ENCODE measurements at places on chromosomes 11 and 22.

- H3K36me3 ChIP-seq: no peaks in the 10 kb centered on the region
- no peak for DNase-seq
- H3K4me3 ChIP-seq: no peak overlapping the region
- H3K27me3 ChIP-seq: no peaks in the 10 kb centered on the region
- H3K27ac ChIP-seq: no peak overlapping the region
Measured at GRCh38 chr11:126791446-126791845, 209.1 kb downstream of the KIRREL3 start.

DNA sequence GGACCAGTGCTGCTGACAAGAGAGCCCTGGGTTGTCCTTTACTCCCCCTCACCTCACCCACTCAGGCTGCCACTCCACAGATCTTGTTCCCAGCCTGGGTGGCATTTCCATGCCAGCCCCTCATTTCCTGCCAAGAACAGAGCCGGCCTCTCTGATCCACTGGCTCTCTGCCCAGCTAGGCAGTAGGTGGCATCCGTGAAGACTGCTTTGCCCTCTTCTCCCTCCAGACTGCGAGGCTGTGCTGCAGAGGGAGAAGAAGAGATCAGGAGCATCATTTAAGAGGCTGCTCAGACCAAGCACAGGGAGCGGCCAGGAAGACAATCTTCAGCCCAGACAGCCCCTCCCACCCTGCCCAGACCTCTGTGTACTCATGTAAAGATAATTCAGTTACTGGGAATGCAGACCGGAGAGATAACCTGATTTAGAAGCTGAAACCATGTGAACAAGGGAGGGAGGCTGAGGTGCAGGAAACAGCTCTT is 126.9 kb upstream of the NCAM1 start:
- no peaks in the 10 kb centered on the region for H3K36me3 ChIP-seq
- H3K27me3 ChIP-seq: no peaks in the 10 kb centered on the region
- H3K27ac ChIP-seq: no peak overlapping the region
- H3K4me1 ChIP-seq: peaks cover 4% of the 10 kb centered on the region
- H3K4me3 ChIP-seq: no peak overlapping the region

DNA sequence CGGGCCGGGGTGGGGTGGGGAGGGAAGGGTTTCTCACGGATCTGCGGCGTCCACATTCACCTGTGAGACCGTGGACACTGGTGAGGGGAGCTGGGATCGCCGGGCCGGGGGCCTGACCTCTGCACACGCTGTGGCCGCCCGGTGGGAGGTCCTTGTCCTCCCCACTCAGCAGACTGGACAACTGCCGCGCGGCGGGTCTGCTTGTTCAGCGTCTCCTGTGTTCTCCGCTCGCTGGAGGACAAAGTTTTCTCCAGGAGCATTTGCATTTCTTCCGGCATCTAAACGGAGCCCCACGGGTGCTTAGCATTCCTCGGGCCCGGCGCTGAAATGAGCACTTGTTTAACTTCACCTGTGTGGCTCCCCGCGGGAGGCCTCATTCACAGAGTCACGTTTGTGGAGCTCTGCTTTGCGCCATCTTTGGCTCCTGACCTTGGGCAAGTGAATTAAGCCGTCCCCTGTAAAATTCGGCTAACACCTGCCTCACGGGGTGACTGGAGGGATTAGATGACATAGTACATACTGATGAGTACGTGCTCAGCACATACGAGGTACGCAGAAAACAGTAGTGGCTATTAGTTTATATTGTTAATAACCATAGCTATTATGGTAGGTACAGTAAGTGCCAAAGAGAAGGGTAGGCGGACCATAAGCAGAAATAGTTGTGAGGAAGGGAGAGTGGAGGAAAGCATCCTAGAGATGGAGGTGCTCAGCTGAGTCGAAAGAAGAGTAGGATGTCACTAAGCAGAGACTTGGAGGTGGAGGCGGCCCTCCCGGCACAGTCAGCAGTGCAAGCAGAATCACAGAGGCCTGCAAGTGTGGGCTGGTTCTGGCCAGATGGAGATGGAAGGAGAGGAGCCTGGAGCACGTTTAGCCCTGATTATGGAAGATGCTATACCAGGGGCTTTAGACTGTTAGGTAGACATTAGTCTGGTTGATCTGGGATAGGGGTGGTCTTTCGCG is 885 bp downstream of the TRMU start:
- peak overlapping the region; percentile 89 for H3K27ac ChIP-seq
- peak overlapping the region; percentile 53 for H3K4me3 ChIP-seq
- H3K4me1 ChIP-seq: peaks cover 11% of the 10 kb centered on the region
- peaks cover 19% of the 10 kb centered on the region for H3K36me3 ChIP-seq
- H3K27me3 ChIP-seq: no peaks in the 10 kb centered on the region

DNA sequence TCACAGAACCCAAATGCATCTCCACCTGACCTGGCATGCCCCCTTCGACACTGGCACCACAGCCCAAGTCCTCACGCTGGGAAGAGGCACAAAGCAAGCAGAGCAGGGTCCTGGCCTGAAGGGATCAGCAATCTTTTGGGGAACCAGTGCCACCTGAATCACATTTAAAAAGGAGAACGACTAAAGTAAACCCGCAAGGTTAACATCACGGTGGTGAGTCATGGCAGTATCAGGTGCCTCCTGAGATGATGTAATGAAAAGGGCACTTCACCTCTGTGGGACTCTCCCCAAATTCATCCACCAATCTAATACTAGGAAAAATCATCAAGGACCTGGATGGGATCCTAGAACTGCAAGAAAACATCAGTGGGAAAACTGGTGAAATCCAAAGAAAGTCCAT is 44.9 kb downstream of the PACSIN2 start:
- no peaks in the 10 kb centered on the region for H3K27me3 ChIP-seq
- no peak overlapping the region for H3K4me3 ChIP-seq
- no peak for DNase-seq
- peak overlapping the region; percentile 37 for H3K27ac ChIP-seq

DNA sequence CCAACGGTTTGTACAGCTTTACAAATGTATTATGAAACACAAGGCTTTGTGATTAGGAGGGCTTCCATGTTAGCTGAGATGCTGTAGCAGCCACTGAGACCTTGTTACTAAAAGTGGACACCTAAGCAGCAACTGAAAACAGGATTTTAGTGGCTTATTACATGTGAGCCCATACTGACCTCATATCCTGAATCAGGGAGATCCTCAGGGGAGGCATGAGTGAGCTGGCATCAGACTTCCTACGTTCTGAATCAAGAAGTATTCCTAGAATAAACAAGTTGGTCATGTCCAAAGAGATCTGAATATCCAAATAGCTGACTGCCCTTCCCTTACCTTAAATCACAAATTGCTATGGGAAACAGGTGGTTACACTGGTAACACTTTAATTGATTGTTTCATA is 59.1 kb upstream of the SCUBE2 start:
- no peaks in the 10 kb centered on the region for H3K4me1 ChIP-seq
- no peaks in the 10 kb centered on the region for H3K27me3 ChIP-seq
- DNase-seq: no peak
- no peak overlapping the region for H3K4me3 ChIP-seq

DNA sequence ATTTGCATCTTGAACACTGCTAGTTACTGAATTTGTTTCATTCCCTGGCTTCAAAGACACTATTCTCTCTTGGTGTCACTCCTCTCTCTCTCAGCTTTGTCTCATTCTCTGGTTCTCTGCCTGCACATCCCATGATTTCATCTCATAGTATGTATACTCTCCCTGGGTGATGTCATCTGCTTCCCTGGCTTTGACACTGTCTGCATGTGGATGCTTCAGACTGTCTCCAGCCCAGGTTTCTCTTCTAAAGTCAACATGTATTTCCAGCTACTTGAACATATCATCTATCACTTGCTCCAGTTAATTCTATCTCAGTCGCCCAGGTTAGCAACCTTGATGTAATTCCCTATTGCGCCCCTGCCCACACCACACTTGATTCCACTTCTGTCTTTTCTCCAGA is 9.3 kb upstream of the ACAT1 start:
- H3K36me3 ChIP-seq: no peaks in the 10 kb centered on the region
- H3K27ac ChIP-seq: no peak overlapping the region
- no peak for DNase-seq
- no peak overlapping the region for H3K4me3 ChIP-seq
- no peaks in the 10 kb centered on the region for H3K27me3 ChIP-seq
- H3K4me1 ChIP-seq: peaks cover 9% of the 10 kb centered on the region

DNA sequence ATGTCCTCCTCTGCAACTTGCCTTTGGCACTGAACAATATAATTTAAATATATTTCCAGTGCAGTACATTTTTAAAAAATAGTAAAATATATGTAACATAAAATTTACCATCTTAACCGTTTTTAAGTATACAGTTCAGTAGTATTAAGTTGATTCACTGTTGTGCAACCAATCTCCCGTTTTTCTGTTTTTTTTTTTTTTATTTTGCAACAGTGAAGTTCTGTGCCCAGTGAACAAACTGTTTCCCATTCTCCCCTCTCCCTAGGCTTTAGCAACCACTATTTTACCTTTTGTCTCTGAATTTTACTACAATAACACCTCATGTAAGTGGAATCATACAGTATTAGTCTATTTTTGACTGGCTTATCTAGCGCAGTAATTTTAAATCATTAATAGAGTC is 13.8 kb downstream of the PRRG4 start:
- no peak for DNase-seq
- H3K4me1 ChIP-seq: no peaks in the 10 kb centered on the region
- H3K27me3 ChIP-seq: no peaks in the 10 kb centered on the region
- no peaks in the 10 kb centered on the region for H3K36me3 ChIP-seq
- H3K27ac ChIP-seq: no peak overlapping the region

DNA sequence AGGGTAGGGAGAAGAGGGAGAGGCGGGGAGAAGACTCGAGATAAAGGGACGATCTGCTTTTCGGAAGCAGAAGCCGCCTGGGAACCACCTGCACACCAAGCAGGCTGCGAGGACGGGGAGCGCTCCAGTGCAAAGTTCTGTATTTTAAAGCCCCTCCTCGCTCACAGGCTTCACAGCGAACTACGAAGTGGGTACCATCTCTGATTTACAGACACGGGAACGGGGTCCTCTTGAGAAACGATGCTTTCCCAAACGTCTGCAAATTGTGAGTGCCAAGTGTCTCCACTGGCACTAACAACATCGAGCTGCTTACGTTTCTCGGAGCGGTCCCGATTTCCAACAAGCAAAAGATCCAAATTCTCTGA is 700 bp upstream of the STX3 start:
- no peaks in the 10 kb centered on the region for H3K27me3 ChIP-seq
- no peaks in the 10 kb centered on the region for H3K36me3 ChIP-seq
- H3K27ac ChIP-seq: peak overlapping the region; percentile 92
- no peak for DNase-seq
- H3K4me3 ChIP-seq: peak overlapping the region; percentile 92

DNA sequence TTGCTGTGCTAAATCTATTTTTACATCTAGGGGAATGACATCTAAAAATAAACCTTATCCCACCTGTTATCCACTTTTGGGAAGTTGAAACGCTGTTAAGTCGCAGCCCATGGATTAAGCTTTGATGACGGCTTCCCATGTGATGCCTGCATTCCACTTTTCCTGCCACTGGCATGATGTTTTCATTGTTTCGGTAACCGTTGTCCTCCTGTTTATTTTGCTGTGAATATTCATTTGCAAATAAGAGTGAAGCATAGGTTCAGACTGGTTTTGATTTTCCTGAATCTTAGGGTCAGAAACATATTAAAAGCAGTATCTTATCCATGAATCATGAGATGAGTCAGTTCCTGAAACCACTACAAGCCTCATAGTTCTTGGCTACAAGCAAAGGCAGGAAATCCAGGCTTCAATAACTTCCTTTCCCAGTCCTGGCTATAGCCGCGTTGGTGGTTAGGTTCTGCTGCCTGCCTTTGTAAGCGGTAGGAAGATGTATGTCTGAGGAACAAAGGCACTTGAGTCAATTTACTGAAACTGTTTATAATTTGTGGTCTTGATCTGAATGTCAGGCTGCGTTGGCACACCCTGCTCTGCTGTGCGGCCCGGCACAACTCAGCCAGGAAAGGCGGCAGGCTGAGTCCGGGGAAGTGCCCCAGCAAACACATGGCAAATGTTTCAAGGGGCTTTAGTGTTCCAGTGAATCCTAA is 19.4 kb downstream of the TEAD1 start:
- peak overlapping the region; percentile 90 for H3K27ac ChIP-seq
- no peak overlapping the region for H3K4me3 ChIP-seq

- H3K36me3 ChIP-seq: no peaks in the 10 kb centered on the region
- H3K27ac ChIP-seq: peak overlapping the region; percentile 89
- peak overlapping the region; percentile 43 for H3K4me3 ChIP-seq
- DNase-seq: no peak
- no peaks in the 10 kb centered on the region for H3K27me3 ChIP-seq
- H3K4me1 ChIP-seq: no peaks in the 10 kb centered on the region
Measured at GRCh38 chr22:38317995-38318715, 922 bp upstream of the CSNK1E start.

DNA sequence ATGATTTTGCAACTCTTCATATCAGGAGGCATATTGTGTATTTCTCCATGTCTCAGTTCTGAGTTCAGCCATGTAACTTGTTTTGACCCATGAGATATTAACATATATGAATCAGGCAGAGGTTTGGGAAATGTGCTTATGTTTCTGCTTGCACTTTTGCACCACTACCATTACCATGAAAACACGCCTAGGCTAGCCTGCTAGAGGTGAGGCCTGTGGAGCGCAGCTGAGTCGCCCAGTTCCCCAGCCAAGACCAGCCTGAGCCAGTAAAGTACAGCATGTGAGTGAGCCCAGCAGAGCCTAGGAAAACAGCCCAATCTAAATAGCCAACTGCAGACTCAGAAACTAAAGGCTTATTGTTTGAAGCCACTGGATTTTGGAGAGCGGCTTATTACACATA is 18.4 kb upstream of the MYOD1 start:
- no peak overlapping the region for H3K27ac ChIP-seq
- no peak overlapping the region for H3K4me3 ChIP-seq
- no peaks in the 10 kb centered on the region for H3K27me3 ChIP-seq
- H3K4me1 ChIP-seq: no peaks in the 10 kb centered on the region

DNA sequence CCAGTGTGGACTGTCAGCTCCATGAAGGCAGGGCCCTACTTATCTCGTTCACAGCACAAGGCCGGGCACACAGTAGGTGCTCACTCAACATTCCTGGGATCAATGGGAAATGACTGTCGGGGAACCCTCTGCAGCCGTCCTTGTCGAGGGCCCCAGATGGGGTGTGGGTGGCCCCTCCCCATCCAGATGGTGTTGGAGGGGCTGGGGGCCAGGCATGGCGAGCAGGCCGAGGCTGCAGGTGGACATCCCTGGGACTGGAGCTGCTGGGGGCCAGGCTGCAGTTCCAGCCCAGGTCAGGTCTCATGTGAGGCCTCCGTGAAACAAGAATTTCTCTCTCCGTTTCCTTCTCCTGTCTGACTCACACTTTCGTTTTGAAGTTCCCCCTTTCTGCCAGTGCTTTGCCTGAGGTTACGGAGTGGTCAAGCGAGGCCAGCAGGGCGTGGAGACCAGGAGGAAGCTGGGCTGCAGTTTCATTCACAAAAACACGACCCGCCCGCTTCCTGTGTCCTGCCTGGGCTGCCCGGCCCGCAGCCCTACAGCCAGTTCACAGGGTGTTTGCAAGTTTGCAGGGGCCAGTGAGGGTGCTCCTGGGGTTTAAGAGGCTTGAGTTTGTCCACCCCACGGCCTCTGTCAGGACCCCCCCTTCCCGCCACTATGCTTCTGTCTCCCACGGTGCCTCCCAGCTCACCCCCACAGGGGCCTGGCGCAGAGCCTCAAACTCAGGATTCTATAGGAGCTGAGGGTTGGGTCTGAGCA is 4.5 kb downstream of the MYEOV start:
- no peaks in the 10 kb centered on the region for H3K27me3 ChIP-seq
- H3K36me3 ChIP-seq: no peaks in the 10 kb centered on the region
- H3K27ac ChIP-seq: peak overlapping the region; percentile 72
- DNase-seq: peak; percentile 37
